ENCODE measurements at places on chromosomes 1 and 21. TPM values are rescaled to one million over a fixed set of nuclear protein-coding genes. Genes with fewer than 3 reads are reported as not detected.
A peak's percentile ranks its signal among the peaks of the same experiment; 100 is the strongest.

DNA sequence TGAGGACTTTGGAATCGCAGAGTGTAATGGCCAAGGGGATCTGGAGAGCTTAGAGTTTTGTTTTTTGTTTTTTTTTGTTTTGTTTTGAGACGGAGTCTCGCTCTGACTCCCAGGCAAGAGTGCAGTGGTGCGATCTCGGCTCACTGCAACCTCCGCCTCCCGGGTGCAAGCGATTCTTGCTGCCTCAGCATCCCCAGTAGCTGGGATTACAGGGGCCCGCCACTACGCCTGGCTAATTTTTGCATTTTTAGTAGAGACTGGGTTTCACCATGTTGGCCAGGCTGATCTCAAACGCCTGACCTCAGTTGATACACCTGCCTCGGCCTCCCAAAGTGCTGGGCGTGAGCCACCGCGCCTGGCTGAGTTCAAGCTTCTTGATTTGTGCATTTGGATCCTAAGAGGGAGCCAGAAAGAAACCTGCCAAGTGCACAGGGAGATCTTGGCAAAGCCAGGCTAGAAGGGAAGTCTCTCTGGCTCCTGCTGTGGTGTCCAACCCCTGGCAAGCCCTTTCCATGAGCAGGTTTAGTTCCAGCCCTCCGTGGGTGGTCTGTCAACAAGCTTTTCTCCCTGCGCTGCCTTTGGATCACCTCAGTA, 852 bp downstream of the FAAH start:
- DNase-seq: no peak

- DNase-seq: no peak
Observed at GRCh38 chr1:220281159-220281574, 8.9 kb upstream of the RAB3GAP2 start.

S100A7 gene
- total RNA-seq: not detected

TRIM46 gene
- total RNA-seq: 0.83 TPM

DNA sequence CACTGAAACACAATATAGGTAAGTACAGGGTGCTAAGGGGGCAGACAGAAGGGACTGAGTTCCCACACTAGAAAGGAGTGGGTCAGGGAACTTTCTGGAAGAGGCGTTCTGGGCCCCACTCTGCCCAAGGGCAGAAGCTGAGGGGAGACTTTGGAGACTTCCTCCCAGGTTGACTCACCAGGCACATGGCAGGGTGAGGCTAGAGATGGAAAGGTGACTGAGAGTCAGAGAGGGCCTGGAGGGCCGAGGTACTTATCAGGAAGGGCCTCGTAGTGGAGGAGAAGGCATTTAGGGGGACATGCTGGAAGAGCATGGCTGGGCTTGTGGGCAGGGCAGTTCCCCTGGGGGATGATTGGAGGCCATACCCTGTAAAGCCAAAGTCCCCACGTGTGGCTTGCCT, 159.9 kb upstream of the JUN start:
- no peak for DNase-seq

DNA sequence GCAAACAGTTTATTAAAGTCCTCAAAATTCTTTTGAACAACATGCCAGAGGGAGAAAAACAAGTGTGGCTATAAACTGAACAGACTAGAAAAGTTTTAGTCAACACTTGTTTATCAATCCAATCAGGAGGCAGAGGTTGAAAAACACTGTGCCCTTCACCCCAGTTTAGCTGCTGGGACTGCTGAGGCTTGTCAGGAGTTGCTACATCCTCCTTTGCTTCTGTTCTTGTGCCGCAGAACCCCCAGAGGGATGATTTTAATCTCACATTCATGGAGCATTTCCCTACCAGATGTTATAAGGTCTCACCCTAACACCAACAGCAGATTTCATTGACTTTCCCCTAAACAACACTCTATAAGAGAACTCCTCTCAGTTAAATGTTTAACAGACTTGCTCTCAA, 321.2 kb downstream of the VAV3 start:
- no peak for DNase-seq

DNA sequence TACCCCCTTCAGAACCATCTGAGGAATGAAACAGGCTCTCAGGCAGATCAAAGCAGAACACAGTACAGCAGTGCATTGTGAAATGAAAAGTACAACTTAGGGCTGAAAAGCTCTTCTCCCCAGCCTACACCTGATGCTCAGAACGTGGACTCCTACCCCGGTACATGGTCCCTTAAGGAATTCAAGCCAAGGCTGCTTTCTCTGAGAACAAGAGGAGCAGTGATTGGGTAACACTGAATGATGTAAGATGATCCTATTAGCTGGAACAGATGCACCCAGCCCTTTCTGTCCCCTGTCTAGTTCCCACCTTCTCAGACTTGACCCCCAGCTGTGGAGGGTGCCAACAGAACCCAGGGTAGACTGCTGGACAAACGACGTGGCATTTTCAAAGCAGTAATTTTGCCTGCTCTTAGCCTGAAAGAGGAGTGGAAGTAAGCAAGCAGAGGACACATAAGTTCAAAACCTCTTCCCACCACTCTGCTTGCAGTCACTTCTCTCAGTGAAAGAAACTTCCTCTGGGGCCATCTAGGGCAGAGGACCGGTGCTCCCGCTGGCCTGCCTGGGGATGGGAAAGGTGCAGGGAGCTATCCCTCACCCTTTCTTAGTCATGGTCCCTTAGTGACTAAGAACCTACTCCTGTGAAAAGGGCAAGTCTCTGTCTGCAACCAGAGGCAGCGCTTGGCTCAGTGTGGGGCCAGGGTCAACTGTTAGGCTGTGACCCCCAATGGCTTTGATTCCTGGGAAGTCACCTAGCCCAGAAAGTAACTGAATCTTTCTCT, 72.7 kb downstream of the TRABD2B start:
- DNase-seq: no peak

DNA sequence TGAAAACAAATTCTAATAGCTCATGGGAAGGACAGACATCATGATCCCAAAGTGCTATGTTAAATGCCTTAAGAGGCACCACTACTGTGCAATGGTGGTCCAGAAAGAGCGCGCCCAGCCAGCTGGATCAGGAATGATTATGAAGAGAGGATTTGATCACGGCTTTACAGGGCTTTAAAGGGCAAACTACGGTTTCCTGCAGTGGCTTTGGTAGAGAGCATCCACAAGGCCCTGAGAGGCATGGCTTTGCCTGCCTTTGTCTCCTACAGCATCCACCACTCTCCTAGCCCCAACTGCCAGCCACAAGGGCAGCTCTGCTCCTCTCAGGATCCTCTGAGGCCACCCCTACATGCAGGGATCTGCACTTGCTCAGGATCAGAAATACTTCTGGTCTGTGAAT, 40.7 kb downstream of the ZNF281 start:
- no peak for DNase-seq

DNA sequence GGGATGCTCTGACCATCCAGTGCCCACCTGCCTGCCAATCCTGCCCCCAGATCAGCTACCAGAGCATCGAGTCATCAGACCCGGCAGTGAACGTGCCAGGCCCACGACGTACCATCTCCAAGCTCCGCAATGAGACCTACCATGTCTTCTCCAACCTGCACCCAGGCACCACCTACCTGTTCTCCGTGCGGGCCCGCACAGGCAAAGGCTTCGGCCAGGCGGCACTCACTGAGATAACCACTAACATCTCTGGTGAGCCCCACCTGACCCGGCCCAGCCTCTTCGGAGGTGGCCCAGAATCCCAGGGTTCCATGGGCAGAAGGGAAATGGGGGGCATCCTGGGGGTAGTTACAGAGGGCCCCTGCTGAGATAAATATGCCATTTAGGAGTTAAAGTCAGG, 43.1 kb downstream of the PTPRU start:
- no peak for DNase-seq

NSL1 gene
- 29.7 TPM for total RNA-seq

GRCh38 chr1:40985161-40985560, 5.7 kb downstream of the CTPS1 start:
- DNase-seq: no peak

WASF2 gene
- 124 TPM for total RNA-seq

DNA sequence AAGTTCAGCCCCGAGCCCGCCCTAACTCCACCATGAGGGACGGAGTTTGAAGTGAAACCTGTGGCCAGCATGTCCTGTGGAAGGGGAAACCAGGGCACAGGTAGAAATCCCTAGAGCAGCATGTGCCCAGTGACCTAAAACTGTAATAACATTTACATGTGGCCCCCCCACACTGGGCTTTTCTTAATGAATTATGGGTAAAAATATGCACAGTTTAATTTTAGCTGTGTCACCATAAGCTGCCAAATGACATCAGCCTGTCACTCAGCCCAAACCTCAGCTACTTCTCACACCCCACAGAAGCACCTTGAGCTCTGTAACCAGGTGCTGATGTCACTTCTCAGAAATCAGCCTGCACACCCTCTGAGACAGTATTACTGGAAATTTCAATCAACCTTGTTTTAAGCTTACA, 50.0 kb upstream of the SLC19A1 start:
- DNase-seq: no peak

AQP10 gene
- total RNA-seq: 0.32 TPM

DNA sequence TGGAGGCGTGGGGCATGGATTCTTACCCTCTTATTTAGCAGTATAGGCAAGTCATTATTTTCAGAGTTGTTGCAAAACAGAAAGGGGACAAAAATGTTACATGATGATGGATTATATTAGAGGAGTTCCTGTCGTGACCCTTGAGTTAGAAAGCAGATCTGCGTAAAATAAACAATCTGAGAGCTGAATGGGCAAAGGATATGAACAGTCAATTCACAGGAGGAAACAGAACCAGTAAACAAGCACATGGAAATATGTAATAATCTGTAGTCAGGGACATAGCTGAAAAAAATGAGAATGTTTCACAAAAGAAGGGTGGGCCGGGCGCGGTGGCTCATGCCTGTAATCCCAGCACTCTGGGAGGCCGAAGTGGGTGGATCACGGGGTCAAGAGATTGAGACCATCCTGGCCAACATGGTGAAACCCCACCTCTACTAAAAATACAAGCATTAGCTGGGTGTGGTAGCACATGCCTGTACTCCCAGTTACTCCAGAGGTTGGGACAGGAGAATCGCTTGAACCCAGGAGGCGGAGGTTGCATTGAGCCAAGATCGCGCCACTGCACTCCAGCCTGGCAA, 20.9 kb downstream of the RCAN1 start:
- DNase-seq: no peak

GRCh38 chr1:207032528-207033017, at the start of gene C1orf116:
Gene C1orf116 (minus strand): TSS chr1:207032756. CDS start chr1:207027598, 5,158 bp downstream.
- DNase-seq: peak; percentile 84

DNA sequence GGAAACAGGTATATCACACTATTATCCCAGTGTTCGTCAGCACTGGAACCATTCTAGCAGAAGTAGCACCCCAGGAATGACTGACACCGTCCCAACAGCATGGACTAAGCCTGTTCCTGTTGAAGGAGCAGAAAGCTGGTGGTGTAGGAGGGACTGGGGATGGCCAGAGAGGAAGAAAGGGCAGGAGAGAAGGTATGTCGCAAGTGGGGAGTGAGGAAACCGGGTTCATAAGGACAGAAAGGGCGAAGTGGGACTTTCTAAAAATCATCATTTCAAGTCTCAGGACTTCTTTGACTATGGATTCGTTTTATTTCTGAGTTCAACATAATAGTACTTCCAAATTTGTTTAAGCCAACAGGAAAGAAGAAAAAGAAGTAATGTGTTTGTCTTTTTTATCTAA, 19.7 kb upstream of the MX1 start:
- DNase-seq: no peak

- DNase-seq: no peak
Observed at GRCh38 chr1:100461222-100461621, 76.7 kb upstream of the GPR88 start.

GRCh38 chr21:45409466-45410150, 4.6 kb downstream of the COL18A1 start:
- DNase-seq: no peak

- peak; percentile 79 for DNase-seq
Observed at GRCh38 chr1:150552128-150552910, 3.1 kb downstream of the ADAMTSL4 start.

CD2 gene
- 12.5 TPM for total RNA-seq

PADI2 gene
- 8.6 TPM for total RNA-seq

GRCh38 chr1:24694380-24694843, 50.8 kb upstream of the CLIC4 start:
- no peak for DNase-seq

SV2A gene
- 3.4 TPM for total RNA-seq

DNA sequence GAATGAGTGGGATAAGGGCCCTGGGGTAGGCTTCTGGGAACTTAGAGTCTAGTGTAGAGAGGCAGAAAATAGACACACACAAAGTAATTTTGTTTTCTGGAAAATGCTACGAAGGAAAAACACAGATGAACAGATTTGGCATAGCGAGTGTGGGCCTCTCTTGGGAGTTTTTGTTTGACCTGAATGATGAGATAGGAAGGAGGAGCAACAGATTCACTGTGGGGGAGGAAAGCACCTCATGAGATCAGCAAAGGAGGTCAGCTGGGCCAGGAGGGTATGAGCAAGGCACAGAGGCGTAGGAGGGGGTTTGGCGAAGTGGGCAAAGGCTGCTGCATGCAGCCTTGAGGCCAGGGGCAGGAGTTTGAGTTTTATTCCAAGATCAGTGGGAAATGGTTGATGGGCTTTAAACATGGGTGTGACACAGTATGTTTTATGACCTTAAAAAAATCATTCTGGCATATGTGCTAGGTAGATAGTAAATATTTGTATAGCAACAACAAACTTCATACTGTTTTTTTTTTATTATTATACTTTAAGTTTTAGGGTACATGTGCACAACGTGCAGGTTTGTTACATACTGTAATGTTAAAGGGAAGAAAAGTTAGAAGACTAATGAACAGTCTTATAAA, 57.9 kb downstream of the FGGY start:
- DNase-seq: no peak

KCNA2 gene
- 1.8 TPM for total RNA-seq

DNA sequence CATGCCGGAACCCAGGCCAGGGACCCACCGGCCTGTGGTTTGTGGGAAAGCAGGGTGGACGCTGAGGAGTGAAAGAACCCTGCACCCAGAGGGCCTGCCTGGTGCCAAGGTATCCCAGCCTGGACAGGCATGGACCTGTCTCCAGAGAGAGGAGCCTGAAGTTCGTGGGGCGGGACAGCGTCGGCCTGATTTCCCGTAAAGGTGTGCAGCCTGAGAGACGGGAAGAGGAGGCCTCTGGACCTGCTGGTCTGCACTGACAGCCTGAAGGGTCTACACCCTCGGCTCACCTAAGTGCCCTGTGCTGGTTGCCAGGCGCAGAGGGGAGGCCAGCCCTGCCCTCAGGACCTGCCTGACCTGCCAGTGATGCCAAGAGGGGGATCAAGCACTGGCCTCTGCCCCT, 18.5 kb downstream of the CSF1 start:
- DNase-seq: no peak

- no peak for DNase-seq
Observed at GRCh38 chr1:226365831-226366231, 42.1 kb downstream of the PARP1 start.

DNA sequence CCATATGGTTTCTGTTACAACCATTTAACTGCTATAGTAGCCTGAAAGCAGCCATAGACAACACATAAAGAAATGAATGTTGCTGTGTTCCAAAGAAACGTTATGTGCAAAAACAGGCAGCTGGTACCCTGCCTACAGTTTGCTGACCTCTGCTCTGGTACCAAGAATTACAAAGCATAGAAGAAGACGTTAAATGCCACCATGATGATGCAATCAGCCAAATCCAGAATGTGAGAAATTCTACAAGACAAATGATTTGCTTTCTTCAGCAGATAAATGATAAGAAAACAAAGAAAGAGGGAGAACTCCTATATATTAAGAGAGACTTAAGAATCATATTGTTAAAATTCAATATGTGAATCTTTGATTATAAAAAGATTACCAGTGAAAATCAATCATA, 97.8 kb upstream of the PDE4B start:
- no peak for DNase-seq

- DNase-seq: no peak
Observed at GRCh38 chr21:18000981-18001686, 182.0 kb upstream of the C21orf91 start.

PLEKHN1 gene
- total RNA-seq: 1.8 TPM
